ENCODE measurements at places on chromosomes 5 and 9.

DNA sequence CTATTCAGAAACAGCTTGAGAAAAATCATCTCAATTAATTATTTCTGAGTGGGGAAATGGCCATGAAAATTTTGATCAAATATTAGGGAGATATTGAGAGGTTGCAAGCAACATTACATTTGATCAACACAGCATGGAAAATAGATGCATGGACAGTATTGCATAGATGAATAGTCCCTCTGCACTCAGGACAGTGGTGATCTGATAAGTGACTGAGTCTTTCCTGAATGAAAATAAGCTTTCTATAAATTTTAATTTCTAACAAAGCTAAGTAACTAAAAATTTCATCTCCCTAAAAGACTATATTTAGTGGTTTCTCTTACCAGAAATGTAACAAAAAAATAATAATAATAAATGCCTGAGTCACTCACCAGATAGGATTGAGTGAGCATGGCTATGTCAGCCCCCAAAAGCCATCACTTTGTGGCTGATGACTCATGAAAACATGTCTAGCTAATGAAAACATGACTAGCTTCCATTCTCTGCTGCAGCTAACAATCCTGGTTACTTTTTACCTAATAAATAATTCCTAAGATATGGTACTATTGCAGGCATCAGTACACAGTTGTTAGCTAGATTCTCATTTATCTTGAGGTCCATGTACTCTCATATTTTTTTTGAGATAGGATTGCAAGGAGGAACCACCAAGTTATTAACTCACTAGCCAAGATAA, 1294.8 kb upstream of the ACO1 start:
- H3K4me1 ChIP-seq: no peaks in the 10 kb centered on the region
- no peaks in the 10 kb centered on the region for H3K36me3 ChIP-seq
- H3K27me3 ChIP-seq: no peaks in the 10 kb centered on the region

- H3K4me1 ChIP-seq: no peaks in the 10 kb centered on the region
- H3K27me3 ChIP-seq: no peaks in the 10 kb centered on the region
- no peak for DNase-seq
- H3K4me3 ChIP-seq: no peak overlapping the region
Measured at GRCh38 chr9:3271581-3271980, 254.2 kb downstream of the RFX3 start.

DNA sequence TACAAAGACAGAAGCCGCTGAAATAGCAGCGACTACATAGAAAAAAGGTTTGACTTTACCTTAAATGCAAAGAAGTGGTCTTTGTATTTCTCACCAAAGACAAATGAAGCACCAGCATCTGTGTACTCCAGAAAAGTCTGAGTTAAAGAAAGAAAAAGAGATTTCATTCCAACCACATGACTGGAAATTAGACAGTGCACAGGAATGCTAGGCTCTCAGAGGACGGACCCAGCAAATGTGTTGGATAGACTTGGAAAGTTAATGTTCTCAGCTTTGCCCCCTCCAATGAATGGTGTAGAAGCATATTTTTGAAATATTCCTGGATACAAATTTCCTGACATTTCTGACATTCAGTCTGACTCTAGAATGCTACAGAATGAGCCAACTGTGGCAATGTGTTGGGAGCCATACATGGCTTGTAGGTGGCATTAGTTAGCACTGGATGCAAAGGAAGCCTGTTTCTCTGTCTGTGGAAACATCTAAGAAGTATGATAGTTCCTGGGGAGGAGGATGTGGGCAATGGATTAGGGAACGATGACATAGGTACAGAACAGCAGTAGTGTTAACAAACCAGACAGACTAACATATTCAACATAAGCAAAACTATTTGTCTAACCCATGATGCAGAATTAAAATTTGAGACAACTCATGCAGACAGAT, 43.3 kb downstream of the SLC28A3 start:
- no peak overlapping the region for H3K27ac ChIP-seq
- no peaks in the 10 kb centered on the region for H3K36me3 ChIP-seq
- no peak overlapping the region for H3K4me3 ChIP-seq
- H3K4me1 ChIP-seq: no peaks in the 10 kb centered on the region
- H3K27me3 ChIP-seq: no peaks in the 10 kb centered on the region
- no peak for DNase-seq

GRCh38 chr5:40080191-40080590, 599.5 kb upstream of the PTGER4 start:
- no peak for DNase-seq
- H3K27ac ChIP-seq: no peak overlapping the region
- no peaks in the 10 kb centered on the region for H3K4me1 ChIP-seq
- no peaks in the 10 kb centered on the region for H3K36me3 ChIP-seq

DNA sequence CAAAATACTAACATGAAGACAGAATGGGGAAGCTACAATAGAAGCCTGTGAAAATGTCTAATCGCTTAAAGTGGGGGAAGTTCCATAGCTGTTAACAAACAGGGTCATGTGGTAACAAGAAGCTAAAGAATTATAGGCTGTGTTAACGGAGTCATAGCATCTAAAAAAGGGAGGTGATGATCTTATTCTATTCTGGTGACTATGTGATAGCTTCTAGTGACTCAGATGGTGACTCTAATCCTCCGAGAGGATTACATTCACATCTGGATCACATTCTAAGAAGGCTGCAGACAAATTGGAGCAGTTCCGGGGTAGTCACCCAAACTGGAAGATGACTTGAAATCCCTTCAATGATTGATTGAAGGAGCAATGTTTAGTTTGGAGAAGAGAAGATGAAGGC, 142.1 kb downstream of the LIFR start:
- H3K27ac ChIP-seq: no peak overlapping the region
- no peaks in the 10 kb centered on the region for H3K36me3 ChIP-seq
- no peak for DNase-seq

DNA sequence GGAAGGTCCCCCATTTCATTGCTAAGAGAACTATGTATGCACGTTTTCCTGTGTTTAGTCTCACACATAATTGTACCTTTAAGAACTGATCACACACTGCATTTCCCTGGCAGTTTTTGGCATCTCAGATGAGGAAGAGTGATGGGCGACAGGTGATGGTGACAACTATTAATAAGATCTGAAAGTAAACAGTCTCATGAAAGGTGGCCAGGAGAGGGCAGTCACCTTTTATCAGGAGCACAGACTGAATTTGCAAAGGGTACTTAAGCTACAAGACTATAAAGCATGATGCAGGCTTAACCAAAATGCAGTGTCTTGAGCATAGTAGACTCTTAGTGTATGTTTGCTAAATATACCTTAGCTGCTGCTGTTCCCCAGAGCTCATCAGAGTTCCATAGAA, 91.5 kb downstream of the GHR start:
- no peaks in the 10 kb centered on the region for H3K36me3 ChIP-seq
- no peaks in the 10 kb centered on the region for H3K27me3 ChIP-seq
- no peaks in the 10 kb centered on the region for H3K4me1 ChIP-seq
- no peak for DNase-seq

GRCh38 chr5:156328766-156329165, 1.8 kb downstream of the SGCD start:
- no peaks in the 10 kb centered on the region for H3K36me3 ChIP-seq
- no peak for DNase-seq
- H3K4me1 ChIP-seq: no peaks in the 10 kb centered on the region
- H3K27me3 ChIP-seq: no peaks in the 10 kb centered on the region

DNA sequence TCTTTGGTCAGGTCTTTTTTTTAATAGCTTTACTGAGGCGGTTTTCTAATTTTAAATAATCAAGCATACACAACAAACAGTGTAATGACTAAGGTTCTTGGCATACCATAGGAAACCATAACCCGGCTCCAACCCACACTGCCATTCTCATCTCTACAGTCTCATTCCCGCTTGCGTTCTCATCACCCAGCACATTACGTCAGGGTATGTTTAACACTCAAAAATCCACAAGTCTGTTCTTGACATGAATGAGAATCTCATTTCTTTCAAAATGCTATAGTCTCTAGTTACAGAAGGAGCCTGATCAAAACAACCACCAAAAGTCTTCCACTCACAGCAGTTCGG, 505 bp downstream of the C5orf34 start:
- no peaks in the 10 kb centered on the region for H3K27me3 ChIP-seq
- no peaks in the 10 kb centered on the region for H3K36me3 ChIP-seq
- H3K4me3 ChIP-seq: peak overlapping the region; percentile 74
- no peaks in the 10 kb centered on the region for H3K4me1 ChIP-seq
- DNase-seq: no peak

DNA sequence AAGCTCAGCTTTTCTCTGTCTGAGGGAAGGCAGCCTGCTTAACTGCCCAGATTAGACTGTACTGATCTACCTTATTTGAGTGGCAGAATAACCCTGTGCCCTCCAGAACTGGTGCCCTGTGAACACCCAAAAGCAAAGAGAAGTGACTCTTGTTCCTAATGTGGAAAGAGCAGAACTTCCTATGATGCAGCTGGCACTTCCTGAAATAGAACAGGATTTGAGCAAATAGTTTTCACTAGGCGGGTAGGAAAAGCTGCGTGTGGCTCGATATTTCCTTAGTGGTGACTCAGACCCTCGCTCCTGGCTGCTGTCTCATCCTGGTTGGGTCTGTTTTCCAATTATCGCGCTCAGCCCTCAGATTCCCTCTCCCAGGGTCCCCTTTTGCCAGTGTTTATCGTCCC, 89.9 kb downstream of the SH3TC2 start:
- no peaks in the 10 kb centered on the region for H3K36me3 ChIP-seq
- H3K27me3 ChIP-seq: no peaks in the 10 kb centered on the region
- H3K4me3 ChIP-seq: no peak overlapping the region

GRCh38 chr5:171931163-171931562, 75.3 kb downstream of the FBXW11 start:
- no peaks in the 10 kb centered on the region for H3K36me3 ChIP-seq
- no peak overlapping the region for H3K27ac ChIP-seq
- H3K4me3 ChIP-seq: no peak overlapping the region
